Activated CD4-positive, alpha-beta T cell treated with anti-CD3 and anti-CD28 coated beads, Interleukin-2, amount 10 ng/mL, durations not matched to agents 24 days and 14 days (primary cell): ENCODE measurements at places on chromosomes 16 and 17. TPM values are rescaled to one million over a fixed set of nuclear protein-coding genes. Genes with fewer than 3 reads are reported as not detected.

The TTYH2 gene
- 7.8 and 8.1 TPM in 2 replicates for total RNA-seq

The MLKL gene
- 21.9 and 23.3 TPM in 2 replicates for total RNA-seq

The CCL8 gene
- not detected in 2 replicates for total RNA-seq

The GFAP gene
- not detected in 2 replicates for total RNA-seq

The IGSF6 gene
- not detected in 2 replicates for total RNA-seq

GRCh38 chr16:69089091-69089910, 16.2 kb upstream of the HAS3 start:
- DNase-seq = no peak
- no peaks in the 10 kb centered on the region for H3K27me3 ChIP-seq
- no peak overlapping the region for H3K4me3 ChIP-seq
- peaks cover 5% of the 10 kb centered on the region for H3K36me3 ChIP-seq
- no peak overlapping the region for H3K27ac ChIP-seq
- H3K4me1 ChIP-seq = peaks cover 14% of the 10 kb centered on the region

- H3K4me1 ChIP-seq = peaks cover 3% of the 10 kb centered on the region
- DNase-seq = no peak
- no peaks in the 10 kb centered on the region for H3K27me3 ChIP-seq
- no peaks in the 10 kb centered on the region for H3K36me3 ChIP-seq
Observed at GRCh38 chr16:74713876-74714275, 13.2 kb upstream of the MLKL start.

DNA sequence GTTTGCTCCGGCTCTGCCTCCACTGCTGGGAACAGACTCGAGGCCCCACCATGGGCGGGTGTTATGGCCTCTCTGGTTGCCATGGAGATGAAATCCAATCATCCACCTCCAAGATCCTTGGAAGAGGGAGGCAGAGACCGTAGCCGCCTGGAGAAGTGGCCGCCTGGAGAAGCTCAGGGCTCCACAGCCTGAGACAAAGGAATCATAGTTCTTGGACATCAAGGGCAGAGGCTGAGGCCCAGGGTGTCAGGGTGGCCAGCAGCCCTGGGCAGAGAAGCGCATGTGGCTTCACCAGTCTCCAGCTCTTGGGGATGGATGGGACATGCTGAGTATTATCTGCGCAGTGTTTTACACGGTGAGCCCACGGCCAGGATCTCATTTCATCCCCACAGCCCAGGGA, 36.2 kb downstream of the ABR start:
- DNase-seq = no peak
- H3K36me3 ChIP-seq = no peaks in the 10 kb centered on the region
- no peak overlapping the region for H3K4me3 ChIP-seq
- no peak overlapping the region for H3K27ac ChIP-seq
- H3K4me1 ChIP-seq = no peaks in the 10 kb centered on the region

DNA sequence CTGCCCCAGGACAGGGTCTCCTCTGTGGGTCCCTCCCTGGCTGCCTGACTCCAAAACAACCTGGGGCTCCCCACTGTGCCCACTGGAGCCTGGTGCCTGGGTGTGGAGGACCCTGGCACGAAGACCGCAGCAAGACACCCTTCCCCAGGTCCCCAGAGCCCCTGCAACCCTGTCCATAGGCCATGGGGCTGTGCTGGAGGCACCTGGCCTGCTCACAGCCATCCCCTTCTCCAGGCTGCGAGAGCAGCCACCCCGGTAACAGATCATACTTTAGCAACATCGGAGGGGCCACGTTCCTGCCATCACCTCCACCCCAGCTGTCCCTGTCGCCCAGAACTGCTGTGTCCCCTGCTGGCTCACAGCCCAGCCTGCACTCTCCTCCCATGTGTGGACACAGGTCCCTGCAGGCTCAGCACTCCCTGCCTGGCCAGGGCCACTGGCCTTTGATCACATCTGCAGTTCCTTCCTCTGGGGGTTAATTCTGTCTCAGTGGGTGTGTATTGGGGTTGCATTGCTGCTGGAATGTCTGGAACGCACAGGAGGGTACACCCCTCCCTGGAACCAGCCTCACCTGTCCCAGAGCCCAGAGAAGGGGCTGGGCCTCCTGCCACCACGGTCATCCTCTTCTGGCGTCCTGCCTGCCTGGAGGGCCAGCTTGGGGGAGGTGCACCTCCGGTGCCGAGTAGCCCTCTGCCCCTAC, 12.2 kb downstream of the PPL start:
- no peaks in the 10 kb centered on the region for H3K27me3 ChIP-seq
- H3K27ac ChIP-seq = no peak overlapping the region
- H3K36me3 ChIP-seq = no peaks in the 10 kb centered on the region
- no peak overlapping the region for H3K4me3 ChIP-seq

- H3K27ac ChIP-seq = no peak overlapping the region
- H3K36me3 ChIP-seq = no peaks in the 10 kb centered on the region
- no peak overlapping the region for H3K4me3 ChIP-seq
Observed at GRCh38 chr16:78639775-78640174, 540.3 kb downstream of the WWOX start.

DNA sequence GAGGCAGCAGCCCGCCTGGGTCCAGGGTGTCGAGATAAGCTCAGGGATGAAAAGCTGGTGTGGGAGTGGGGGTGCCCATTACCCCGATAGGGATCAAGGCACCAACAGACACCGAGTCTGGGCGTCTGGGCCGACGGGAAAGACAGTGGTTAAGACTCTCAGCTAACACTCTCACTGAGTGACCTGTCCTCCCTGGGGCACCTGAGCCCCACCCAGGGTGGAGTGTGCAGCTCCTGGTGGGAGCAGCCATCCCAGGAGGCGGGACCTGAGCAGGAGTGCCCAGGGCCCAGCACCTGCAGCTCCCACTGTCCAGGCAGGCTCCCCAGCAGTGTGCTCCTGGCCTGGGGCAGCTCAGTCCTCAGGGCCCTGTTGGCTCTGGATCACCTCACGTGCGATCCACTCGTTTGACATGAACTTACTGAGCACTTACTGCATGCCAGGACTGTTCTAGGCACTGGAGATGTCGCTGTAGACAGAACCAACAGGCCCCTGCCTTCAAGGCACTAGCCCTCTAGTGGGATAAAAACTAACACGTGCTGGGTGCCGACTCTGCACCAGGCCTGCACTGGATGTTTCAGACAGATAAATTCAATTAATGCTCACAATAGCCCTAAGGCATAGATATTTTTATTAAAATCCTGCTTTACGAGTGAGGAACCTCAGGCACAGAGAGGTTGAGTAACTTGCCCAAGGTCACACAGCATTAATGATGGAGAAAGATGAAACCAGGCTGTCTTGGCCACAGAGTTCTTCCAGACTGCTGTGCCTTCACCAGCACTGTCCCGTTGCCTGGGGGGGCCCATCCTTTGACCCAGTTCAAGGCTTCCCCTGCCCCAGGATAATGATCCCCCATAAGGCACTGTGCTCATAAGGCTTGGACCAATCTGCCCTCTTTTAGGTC, 1.9 kb downstream of the EVPLL start:
- no peak overlapping the region for H3K4me3 ChIP-seq
- DNase-seq = no peak
- H3K27ac ChIP-seq = no peak overlapping the region

DNA sequence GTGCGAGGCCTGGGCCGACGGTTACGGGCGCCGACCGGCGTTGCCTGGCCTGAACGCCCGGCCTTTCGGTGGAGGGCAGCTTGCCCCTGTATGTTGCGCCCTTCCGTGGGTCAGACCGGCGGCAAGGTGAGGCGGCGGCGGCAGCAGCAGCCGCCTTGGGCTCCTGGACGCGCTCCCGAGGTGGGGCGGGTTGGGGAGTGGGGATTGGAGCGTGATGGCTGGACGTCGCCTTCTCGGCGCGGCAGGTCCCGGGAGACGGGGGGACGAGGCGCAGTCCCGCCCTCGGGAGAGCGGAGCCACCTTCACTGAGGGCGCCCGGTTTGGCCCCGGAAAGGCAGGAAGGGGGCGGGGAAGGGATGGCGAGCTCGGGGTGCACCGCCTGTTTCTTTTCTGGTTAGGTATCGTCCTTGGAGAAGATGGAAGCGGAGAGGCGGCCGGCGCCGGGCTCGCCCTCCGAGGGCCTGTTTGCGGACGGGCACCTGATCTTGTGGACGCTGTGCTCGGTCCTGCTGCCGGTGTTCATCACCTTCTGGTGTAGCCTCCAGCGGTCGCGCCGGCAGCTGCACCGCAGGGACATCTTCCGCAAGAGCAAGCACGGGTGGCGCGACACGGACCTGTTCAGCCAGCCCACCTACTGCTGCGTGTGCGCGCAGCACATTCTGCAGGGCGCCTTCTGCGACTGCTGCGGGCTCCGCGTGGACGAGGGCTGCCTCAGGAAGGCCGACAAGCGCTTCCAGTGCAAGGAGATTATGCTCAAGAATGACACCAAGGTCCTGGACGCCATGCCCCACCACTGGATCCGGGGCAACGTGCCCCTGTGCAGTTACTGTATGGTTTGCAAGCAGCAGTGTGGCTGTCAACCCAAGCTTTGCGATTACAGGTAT, 671 bp downstream of the DGKE start:
- peak; percentile 92 for DNase-seq
- H3K4me1 ChIP-seq = peaks cover 54% of the 10 kb centered on the region
- peak overlapping the region; percentile 98 for H3K4me3 ChIP-seq
- H3K27me3 ChIP-seq = no peaks in the 10 kb centered on the region

DNA sequence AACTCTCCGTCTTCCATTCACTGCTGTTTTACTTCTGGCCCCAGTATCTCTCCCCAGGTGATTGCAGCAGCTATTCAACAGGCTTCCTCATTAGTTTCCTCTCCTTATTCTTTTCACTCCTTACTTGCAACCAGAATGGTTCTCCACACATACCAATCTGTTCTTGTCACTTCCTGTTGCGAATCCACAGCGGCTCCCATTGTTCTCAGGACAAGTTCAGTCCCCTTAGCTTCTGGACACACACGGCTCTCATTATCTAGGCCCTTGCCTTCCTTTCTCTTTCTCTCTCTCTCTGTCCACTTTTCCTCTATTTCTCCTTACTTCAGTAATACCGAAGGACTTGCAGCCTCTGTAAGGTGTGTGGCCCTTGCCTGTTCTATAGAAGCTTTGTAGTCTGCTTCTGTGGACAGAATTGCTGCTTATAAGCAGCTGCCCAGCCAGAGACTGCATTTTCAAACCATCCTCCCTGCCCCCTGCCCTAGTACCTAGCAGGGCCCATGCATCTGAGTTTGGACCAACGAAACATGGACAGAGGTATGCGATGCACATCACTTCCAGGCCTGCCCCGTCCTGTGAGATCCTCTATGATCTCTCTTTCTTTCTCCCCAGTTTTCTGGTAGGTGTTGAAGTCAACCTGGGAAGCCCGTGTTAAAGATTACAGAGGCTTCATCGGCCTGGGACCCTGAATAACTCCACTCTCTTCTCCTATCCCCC, 45.7 kb downstream of the VAT1L start:
- DNase-seq = no peak
- H3K4me1 ChIP-seq = no peaks in the 10 kb centered on the region
- no peaks in the 10 kb centered on the region for H3K36me3 ChIP-seq
- H3K27ac ChIP-seq = no peak overlapping the region
- H3K27me3 ChIP-seq = no peaks in the 10 kb centered on the region
- H3K4me3 ChIP-seq = no peak overlapping the region

GRCh38 chr16:84088695-84089395, 27.9 kb downstream of the MBTPS1 start:
- H3K4me3 ChIP-seq = peak overlapping the region; percentile 13
- DNase-seq = peak; percentile 85
- peaks cover 30% of the 10 kb centered on the region for H3K4me1 ChIP-seq

DNA sequence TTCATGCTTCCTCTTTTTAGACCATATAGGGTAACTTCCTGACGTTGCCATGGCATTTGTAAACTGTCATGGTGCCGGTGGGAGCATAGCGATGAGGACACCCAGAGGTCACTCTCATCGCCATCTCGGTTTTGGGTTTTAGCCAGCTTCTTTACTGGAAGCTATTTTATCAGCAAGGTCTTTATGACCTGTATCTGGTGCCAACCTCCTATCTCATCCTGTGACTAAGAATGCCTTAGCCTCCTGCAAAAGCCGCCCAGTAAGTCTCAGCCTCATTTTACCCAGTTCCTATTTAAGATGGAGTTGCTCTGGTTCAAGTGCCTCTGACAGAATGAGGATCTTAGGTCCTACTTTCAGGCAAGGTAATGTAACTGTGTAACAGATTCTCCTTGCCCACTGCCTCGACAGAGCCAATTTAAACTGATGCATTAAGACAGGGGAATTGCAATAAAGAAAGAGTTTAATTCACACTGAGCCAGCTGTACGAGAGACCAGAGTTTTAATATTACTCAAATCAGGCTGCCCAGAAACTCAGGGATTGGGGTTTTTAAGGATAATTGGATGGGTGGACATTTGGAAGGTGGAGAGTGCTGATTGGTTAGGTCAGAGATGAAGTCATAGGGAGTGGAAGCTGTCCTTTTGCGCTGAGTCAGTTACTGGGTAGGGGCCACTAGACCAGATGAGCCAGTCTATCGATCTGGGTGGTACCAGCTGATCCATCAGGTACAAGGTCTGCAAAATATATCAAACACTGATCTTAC, 59.9 kb upstream of the ATF7IP2 start:
- H3K27me3 ChIP-seq = no peaks in the 10 kb centered on the region
- no peak overlapping the region for H3K4me3 ChIP-seq
- H3K4me1 ChIP-seq = peaks cover 34% of the 10 kb centered on the region
- H3K27ac ChIP-seq = no peak overlapping the region
- H3K36me3 ChIP-seq = peaks cover 5% of the 10 kb centered on the region

GRCh38 chr17:27559506-27560481, 71.2 kb upstream of the LGALS9 start:
- no peaks in the 10 kb centered on the region for H3K27me3 ChIP-seq
- peak overlapping the region; percentile 61 for H3K27ac ChIP-seq
- DNase-seq = no peak
- peaks cover 46% of the 10 kb centered on the region for H3K4me1 ChIP-seq

- no peaks in the 10 kb centered on the region for H3K27me3 ChIP-seq
- no peaks in the 10 kb centered on the region for H3K4me1 ChIP-seq
- no peak overlapping the region for H3K4me3 ChIP-seq
- H3K27ac ChIP-seq = no peak overlapping the region
- no peak for DNase-seq
Observed at GRCh38 chr16:83666449-83666848, 141.3 kb upstream of the HSBP1 start.

DNA sequence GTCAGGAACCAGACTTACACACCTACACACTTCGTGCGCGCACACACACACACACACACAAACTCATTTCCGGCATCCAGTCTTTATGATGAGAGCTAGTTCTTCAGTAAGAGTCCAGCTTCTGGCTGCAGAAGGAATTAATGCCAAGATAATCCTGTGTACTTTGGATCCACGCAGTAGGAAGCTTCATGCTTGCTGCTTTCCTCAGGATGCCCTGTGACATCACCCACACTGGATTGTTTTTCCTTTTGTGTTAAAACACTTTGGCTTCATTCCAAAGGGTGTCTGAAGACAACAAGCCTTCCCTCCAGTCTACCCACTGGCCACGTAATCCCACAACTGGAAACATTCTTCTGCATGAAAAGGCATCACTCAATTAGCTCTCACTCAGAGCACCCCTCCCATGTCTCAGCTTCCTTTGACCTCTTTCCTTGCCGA, 35.4 kb downstream of the KCNJ16 start:
- no peak for DNase-seq
- no peaks in the 10 kb centered on the region for H3K4me1 ChIP-seq
- peaks cover 2% of the 10 kb centered on the region for H3K27me3 ChIP-seq
- H3K4me3 ChIP-seq = no peak overlapping the region
